AG04449 (cell line): ENCODE measurements at places on chromosomes 16 and 17.

- no peak for DNase-seq
Measured at GRCh38 chr17:77707546-77707945, 251.0 kb upstream of the TNRC6C start.

GRCh38 chr16:82651921-82652601, 25.3 kb downstream of the CDH13 start:
- DNase-seq = no peak

DNA sequence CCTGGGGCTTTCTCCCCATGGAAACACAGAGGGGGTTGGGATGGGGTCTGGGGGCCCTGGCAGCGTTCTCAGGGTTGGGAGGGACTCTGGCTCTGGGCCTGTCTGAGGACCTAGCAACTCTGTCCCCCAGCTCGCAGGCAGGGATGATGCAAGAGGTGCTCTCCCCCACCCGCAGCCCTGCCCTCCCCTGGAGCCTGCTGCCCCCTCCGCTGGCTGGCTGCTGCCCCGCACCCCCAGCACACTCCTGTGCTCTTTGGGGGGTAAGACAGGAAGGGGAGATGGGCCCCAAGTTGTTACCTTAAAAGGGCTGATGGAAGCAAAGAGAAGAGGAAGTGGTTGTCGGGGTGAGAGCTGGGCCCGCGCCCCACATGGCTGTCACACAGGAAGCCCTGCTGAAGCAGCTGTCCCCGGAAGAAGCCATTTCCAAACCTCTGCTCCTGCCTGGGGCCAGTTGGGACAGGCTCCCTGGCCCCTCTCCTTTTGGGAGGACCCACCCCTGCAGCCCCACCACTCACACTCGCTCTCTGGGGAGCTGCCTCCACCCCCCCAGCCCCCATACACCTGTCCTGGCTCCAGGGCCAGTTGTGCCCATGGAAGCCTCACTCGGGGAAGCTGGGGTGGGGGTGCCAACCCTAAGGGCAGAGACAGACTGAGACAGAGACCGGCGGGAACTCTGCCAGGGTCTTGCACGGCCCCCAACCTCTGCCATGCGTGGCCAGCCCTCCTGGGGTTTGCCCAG, 2.5 kb downstream of the CORO1A start:
- DNase-seq = no peak

DNA sequence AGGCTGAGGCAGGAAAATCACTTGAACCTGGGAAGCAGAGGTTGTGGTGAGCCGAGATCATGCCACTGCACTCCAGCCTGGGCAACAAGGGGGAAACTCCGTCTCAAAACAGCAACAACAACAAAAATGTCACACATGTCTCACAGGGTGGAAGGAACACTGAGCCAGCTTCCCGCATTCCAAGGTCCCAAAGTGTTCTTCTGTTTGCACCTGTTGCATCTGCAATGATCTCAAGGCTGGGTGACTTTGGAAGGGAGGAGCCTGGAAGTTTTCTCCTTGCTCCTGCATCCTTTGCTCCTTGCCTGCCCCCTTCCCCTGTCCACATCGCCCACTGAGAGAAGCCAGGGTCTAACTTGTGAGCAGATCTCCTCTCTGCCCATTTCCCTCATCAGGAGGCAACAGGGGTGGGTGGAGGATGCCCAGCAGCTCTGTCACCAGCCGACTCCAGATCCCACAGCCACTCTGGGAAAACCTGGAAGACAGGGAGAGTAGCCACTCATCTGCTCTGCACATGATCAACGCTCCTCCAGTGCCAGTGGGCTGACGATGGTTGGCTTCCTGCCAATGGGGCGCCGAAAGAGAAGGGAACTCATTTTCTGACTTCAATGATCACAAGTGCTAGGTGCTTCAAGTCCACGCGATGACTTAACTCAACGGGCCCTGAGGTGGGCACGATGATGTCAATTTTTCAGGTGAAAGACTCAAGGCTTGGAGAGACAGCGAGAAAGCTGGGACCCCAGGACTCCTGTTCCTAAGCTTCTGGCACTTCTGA, 12.6 kb downstream of the CHST6 start:
- DNase-seq = no peak

DNA sequence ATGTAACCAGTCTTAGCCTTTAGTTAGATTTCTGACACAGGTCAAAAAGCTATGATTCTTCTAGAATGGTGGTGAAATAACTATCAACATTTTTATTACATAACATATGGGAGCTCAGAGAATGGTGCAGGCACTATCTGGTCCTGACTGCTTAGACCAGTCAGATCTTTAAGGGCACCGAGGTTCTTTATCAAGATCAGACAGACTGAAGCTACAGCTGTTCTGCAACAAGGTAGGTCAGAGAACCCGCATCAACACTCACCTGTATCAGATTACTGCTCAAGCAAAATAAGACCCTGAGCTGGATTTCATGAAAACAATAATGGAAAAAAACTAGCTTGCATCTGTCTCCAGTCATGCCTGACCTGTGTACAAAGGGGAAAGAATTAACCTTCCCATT, 160.4 kb downstream of the KCNJ2 start:
- no peak for DNase-seq

DNA sequence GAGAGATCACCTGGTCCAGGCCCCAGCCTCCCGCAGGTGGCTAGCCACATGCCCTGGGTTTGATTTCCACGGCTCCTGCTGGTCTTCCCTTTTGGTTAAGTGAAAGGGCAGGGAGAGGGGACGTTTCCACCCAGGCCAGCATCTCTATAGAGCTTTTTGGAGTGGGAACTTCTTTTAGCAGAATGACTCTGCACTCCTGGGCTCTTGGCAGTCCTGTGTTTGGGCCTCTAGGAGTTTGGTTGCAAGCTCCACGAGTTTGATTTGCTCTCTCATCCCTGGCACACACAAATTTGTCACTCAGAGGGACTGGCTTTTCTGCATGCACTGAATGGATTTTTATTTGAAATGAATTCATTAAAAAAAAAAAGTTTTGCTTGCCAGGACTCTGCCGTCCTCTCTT, 32.8 kb downstream of the MSI2 start:
- no peak for DNase-seq

GRCh38 chr16:30139583-30140481, 16.8 kb upstream of the MAPK3 start:
- DNase-seq = no peak

GRCh38 chr17:83050651-83051395, 28.6 kb upstream of the METRNL start:
- no peak for DNase-seq
